ENCODE measurements at places on chromosomes 2 and 18.

DNA sequence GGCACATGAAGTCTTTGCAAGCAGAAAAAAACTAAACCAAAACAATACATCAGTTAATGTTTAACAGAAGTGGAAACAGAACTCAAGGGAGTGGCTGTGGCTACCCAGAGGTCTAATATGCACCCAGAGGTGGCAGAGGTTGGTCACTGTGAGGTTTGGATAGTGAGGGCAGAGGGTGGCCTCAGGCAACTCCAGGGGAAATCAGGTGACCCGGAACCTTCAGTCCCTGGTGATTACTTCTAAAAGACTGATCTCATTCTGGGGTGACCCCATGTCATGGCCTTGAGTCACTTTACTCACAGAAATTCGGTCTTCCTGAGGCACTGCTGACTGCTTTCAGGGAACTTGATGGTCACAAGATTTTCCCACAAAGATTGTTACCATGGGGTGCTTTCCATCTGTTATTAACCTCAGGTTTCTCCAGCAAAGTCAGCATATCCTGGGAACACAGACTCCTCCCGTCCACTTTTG is 99.4 kb downstream of the TMEM17 start:
- no peak for DNase-seq

- no peak for DNase-seq
These were observed 88.5 kb upstream of the ODC1 start for GRCh38 chr2:10536569-10537133.

DNA sequence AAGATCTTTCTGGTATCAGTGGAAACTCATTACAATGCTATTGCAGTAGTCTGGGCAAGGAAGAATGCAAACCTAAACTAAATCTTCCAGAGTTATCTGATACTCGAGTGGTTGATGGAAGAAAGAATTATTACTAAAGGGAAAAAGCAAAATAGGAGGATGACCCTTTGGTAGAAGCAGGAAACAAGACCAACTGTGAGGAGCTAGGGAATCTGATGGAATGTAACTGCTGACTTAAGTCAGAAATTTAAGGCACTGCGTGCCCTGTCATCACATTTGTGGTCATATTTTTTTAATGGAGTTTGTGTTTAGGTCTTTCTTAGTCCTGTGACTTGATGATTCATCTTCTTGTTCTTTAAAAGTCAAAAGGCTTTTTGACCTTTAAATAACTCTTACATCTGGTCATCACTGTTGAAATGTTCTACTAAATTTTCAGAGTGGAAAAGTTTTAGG is 36.5 kb upstream of the ARMC9 start:
- DNase-seq = peak; percentile 99

DNA sequence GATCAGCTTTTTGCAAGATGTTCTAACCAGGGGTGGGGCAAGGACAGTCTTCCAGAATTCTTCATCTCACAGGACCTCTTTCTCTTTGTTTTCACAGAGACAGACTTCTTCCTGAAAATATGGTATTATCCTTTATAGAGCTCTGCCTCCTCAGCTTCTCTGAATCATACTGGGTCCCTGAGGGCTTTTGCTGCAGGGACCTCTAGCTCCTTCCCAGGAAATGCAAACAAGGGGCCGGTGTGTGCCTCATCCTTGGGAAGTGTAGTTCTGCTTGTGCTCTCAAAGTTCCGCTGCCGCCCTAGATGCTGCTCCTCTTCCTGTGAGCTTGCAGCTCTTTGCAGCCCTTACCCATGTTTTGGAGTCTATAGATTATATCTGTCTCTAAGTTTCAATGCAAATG is 99.5 kb upstream of the NPAS2 start:
- DNase-seq = no peak

GRCh38 chr2:188974164-188974563 is at the start of gene COL3A1:
COL3A1 (plus strand) TSS chr2:188974373; CDS start chr2:188974490, 117 bp downstream.
- DNase-seq = peak; percentile 90

- no peak for DNase-seq
These were observed 85.7 kb upstream of the UGP2 start for GRCh38 chr2:63755965-63756364.

- DNase-seq = no peak
These were observed 1082.0 kb downstream of the SOCS6 start for GRCh38 chr18:71370671-71371445.

DNA sequence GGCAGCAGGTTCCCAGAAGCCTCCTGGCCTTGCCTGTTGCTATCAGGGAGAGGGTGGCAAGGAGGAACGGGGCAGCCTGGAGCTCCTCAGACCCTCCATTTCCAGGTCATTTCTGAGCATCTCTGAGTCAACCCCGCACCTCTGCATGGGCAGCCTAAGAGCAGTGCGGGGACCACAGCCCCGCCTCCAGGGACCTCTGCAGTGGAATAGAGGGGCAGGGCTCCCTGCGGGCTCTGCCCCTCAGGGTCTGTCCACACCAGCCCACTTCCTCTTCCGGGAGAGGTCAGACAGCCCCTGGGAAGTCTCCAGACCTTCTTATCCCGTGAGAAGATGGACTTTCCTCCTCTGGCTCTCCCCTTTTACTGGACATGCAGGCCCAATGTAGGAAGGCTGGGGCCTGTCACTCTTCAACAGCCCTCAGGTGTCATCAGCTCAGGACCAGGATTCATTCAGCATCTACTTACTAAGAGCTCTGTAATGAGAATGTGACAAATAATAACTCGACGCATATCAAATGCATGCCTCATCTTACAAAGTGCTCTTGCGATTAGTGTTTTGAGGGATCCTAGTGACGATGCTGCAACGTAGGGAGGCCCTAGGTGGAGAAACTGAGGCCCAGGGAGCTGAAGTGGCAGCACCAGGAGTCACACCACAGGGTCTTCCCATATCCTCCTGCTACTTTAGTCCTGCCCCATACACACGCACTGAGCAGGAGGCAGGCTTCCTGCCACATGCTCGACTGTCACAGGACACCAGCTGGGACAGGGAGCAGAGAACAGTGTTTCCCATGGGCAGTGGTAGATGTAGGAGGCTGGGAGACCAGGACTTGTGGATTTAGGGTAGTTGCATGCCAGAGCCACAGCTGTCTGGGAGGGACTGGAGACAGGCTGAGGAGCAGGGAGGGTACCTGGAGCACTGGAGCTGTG is 28.0 kb downstream of the SH2D6 start:
- no peak for DNase-seq

DNA sequence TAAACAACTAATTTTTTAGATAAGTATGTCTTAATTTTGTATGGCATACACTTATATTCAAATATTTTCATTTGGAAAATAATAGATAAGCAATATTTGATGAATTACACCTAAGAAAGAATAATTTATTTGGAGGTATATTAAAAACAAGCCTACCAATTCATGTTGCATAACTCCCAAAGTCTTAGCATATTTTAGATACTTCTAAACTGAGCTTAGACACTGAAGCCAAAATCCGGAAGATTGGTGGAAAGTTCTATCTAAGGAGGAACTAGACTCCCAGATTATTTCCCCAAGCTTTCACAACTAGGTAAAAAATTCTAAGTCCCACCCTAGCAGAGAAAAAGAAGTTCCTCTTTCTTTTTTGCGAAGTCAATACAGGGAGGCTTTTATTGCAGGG is 221.0 kb upstream of the MMADHC start:
- no peak for DNase-seq

- DNase-seq = no peak
These were observed 96.1 kb downstream of the IRS1 start for GRCh38 chr2:226703514-226703913.

DNA sequence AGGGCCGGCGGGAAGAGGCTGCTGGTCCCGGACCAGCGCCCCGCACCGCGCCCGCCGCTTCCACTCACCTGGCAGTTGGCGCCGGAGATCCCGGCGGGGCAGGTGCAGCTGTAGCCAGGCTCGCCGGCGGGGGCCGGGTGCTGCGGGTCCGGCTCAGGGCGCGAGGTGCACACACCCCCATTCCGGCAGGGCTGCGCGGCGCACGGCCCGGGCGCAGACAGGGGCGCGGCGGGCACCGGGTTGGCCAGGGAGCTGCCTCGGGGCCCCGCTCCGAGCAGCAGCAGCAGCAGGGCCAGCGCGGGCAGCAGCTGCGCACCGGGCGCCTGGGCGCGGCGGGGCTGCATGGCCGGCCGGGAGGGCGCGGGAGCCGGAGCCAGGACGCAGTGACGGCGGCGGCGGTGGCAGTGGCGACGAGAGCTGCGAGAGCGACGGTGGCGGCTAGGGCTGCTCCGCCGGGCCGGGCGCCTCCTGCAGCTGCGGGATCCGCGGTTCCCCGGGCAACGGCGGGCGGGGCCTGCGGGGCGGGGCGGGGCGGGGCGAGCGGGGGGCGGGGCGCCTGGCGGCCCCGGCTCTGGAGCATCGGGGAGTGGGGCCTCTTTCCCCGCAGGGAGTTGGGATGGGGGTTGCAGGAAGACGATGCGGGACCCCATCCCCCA is at the start of gene DNER:
Gene DNER, minus strand, starts transcription at position 476 of the 656 bp plus-strand sequence. Its CDS starts 132 bp downstream, at position 344.
- no peak for DNase-seq

GRCh38 chr18:27599202-27599829 is 414.2 kb upstream of the CHST9 start:
- peak; percentile 45 for DNase-seq

DNA sequence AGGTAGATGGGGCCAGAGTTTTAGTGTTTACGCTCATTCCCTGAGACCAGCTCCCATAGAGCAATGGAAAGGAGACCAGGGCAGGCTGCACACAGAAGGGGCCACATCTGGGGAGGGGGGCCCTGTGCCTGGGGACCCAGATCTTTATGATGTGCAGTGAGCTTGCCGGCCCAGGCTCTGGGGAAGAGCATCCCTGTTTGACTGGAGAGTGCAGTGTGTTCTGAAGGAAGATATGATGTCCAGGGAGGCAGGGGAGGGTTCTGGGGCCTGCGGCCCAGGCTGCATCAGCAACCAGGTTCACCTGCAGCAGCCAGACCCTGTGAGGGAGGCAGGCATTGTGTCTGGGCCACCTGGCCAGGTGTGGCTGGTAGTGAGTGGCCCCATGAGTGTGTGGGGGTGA is 13.8 kb downstream of the TPO start:
- DNase-seq = no peak

GRCh38 chr2:36528766-36529392 is 69.1 kb downstream of the FEZ2 start:
- DNase-seq = no peak

Data from amniotic epithelial cell (primary cell).